CD4-positive, alpha-beta T cell treated with Interleukin-6 at 100 ng/mL for 8 hours (primary cell): ENCODE measurements at places on chromosomes 3 and 15.

GRCh38 chr15:68583321-68583720 lies 4.5 kb downstream of the CORO2B start:
- DNase-seq = no peak

DNA sequence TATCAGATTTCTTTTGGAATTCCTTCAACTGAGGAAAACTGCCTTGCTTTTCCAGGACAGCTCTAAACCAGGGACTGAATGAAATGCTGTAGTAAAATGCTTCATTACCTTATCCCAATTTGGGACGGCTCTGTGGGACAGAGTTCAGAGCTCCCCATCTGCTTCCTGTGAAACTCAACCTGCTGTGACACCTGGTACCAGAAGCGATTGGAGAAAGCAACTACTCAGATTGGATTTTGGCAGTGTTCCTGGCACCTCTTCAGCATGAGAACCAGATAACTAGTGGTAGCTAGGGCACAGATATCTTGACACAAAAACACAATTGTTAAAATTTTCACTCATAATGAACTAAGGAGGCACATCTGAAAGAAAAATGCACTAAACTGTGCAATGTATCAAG lies 539.1 kb downstream of the SI start:
- no peak for DNase-seq

DNA sequence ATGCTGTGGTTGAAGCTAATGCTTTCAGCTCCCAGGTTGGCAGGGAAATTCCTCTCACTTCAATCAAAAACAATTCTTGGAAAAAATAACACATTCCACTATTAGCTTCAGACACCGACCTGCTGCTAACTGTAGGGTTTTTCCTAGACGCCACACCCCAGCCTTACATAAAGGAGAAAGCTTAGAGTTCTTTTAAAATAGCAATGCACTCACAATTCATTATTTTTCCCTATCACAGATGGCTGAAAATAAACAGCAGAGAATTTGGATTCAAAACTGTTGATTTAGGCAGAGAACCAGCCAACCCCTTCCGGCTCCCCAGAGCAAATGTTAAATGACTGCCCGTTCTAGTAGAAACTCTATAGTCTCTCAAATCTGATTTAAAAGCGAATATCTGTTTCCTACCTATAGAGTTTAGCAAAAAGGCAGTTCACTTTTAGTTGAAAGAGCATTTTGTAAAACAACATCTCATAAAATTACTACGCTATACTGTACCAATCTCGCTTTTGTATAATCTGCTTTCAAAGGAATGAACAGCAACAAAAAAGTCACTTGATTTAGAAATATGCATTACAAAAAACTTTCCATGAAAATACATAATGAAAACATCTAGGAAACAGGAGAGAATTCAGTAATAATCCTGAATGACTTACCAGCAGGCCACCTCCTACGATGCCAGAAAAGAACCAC lies 586 bp downstream of the TM4SF1 start:
- no peak for DNase-seq

- no peak for DNase-seq
Observed at GRCh38 chr15:59002418-59002859, 15.0 kb downstream of the RNF111 start.

DNA sequence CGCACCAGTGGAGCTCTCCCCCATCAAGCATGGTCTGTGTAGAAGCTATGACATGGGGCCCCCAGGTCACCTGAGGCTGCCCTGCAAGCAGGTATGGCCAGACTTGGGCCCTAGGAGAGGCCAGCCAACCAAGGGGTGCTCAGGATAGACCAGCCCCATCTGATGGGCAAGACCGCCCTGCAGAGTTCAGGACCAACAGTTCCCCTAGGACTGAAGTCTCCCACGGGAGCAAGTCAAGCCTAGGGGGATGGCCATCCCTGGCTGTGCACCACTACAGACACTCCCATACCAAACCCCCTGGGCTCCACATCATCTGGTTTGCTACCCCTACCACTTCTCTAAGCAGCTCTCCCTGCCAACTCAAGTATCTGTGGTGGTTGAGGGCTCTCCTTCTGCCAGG lies 142.2 kb upstream of the MANF start:
- no peak for DNase-seq

DNA sequence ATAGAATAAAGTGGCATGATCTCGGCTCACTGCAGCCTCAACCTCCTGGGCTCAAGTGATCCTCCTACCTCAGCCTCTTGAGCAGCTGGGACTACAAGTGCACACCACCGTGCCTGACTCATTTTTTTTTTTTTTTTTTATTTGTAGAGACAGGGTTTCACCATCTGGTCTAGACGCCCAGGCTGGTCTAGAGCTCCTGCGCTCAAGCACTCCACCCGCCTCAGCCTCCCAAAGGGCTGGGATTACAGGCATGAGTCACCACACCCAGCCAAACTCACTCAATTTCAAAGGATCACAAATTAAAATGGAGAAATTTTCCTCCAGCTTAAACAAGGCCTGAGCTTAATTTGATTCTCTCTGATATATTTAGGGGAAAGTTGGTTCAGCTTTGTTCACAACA lies 27.3 kb upstream of the NMB start:
- no peak for DNase-seq

DNA sequence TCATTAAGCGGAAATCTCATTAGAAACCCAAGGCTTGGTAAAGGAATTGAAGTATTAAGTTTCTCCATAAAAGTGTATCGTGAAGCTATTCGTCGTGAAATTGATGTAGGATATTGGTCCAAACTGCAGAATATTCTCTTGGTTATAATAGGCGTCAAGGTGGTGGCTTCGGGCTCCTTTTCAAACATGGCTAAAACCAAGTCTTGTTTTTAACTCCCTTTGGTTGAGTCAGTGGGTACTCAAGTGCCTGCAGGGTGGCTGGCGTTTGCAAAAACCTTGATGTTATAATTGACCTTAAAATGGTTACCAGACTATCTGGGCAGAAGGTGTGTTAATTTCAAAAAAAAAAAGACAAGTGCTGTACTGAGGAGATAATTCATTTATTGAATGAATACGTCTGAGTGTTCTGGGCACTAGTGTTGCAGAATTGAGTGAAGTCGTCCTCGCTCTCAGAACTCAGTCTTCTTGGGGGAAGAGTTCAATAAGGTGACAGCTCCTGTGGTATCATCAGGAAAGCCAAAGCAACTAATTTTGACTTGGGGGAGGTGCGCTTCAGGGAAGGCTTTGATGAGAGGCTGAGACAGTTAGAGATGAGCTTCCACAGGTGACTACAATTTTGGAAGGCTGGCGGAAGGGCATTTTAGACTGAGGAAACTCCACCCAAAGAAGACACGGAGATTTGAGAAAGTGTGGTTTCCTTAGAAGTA lies 1.5 kb downstream of the UBE2Q2 start:
- DNase-seq = peak; percentile 29

GRCh38 chr3:134904241-134904771 lies 109.2 kb downstream of the EPHB1 start:
- DNase-seq = no peak

DNA sequence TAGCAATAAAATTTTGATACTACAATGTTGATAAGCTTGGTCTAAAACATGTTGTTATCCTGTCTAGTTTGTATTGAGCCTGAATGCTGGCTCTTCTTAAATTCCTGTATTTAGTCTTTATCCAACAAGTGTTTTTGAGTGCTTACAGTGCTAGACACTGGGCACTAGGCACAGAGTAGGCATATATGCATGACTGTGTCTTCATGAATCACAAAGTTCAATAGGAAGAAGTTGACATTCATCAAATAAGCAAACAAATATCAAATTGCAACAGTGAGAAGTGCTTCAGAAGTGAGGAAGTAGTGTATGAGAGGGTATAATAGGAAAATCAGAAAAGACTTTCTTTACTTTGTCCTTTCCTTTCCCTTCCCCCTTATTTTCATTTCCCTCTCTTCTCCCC lies 6.8 kb downstream of the CD96 start:
- DNase-seq = no peak

DNA sequence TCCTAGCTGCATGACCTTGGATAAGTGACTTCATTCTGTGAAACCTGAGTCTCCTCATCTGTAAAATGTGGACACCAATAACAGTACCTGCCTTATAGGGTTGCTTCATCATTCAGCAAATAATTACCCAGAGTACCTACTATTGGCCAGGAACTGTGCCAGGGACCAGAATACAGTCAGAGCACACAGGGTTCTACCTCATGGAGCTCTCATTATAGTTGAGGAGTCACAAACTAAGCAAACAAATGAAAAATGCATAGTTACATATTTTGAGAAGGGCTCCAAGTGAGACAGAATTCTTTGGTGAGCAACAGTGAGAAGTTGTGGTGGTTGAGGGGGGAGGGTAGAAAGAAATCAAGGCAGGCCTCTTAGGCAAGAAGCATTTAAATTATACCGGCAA lies 308.6 kb upstream of the WNT5A start:
- DNase-seq = no peak

DNA sequence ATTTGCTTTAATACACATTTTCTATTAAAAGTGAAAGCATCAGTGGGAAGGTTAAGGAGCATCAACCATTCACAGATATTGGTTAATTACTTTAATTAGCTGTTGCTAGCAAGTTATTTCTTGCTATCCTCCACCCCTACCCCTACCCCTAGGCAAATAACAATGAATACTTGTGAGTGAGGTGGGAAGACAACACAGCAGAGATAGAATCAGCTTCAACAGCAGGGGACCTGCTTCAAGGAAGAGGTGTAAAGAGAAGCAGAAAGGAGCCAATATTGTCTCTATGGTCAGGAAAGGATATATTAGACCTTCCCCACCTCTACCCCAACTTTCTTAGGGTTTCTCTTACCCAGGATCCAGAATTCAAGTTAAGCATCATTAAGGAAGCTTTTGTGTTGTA lies 149.4 kb downstream of the SNRK start:
- no peak for DNase-seq

GRCh38 chr3:115698851-115699591 lies 75.7 kb downstream of the GAP43 start:
- no peak for DNase-seq

GRCh38 chr15:31758126-31758525 lies 272.2 kb upstream of the CHRNA7 start:
- no peak for DNase-seq

DNA sequence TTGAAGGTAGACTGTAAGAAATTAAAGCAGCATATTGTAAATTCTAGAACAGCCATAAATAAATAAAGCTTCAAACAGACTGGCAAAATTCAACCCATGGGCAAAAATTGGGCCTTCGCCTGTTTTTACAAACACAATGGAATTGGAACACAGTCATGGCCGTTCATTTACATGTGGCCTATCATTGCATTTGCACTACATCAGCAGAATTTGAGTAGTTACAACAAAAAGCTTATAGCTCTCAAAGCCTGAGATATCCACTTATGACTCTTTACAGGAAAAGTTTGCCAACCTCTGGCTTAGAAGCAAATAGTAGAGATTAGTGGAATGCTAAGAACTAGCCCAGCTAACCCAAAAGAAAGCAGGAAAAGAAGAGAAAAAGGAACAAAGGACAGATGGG lies 139.6 kb upstream of the SKOR1 start:
- DNase-seq = no peak

DNA sequence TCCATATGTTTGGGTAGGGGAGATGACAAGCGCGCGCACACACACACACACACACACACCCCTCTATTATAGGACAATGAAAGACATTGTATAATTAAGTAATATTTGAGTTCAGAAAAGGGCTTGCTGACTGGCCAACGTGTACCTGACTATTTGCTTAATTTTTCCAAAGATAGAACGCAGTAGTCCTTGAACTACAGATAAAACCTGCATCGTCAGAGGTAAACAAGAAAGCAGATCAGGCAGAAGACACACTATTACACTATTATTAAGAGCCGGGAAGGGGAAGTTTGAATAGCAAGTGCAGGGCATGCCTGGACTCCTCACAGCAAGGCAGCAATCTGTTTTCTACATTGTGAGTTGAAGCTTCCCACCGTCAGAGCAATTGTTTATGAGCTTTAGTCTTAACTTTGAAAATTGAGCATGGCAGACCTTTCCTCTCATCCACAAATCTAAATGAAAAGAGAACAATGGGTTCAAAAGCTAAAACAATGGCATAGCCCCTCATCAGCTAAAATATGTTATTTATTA lies 427.7 kb downstream of the GABRG3 start:
- DNase-seq = no peak
